Gastrocnemius medialis (tissue), 4 donors: ENCODE measurements at places on chromosomes 3 and 15. TPM values are rescaled to one million over a fixed set of nuclear protein-coding genes. Genes with fewer than 3 reads are reported as not detected.

DNA sequence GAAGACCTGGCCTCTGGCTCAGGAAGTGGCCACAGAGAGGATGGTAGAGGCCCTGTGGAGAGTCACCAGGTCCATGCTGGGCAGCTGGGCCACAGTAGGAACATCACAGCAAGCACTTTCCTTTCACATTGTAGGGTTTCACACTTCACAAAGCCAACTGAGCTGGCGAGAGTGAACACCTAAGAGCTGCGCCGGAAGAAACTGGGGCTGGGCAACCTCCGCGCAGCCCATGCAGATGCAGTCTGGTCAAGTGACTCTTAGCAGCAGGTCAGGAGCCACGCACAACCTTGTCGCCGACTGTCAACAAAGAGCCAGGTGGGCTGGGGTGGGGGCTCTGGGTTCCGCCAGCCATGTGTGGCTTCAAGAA is 15.3 kb upstream of the SHISA5 start:
- DNase-seq, result no peak
- no peak overlapping the region for H3K4me3 ChIP-seq
- no peak overlapping the region for H3K27ac ChIP-seq
- H3K27me3 ChIP-seq, result no peaks in the 10 kb centered on the region
- H3K4me1 ChIP-seq, result no peaks in the 10 kb centered on the region

GRCh38 chr3:177494216-177494615 is 296.9 kb upstream of the TBL1XR1 start:
- H3K27me3 ChIP-seq, result no peaks in the 10 kb centered on the region
- peaks cover 9% of the 10 kb centered on the region for H3K4me1 ChIP-seq
- no peak overlapping the region for H3K27ac ChIP-seq
- no peak for DNase-seq
- no peak overlapping the region for H3K4me3 ChIP-seq

DNA sequence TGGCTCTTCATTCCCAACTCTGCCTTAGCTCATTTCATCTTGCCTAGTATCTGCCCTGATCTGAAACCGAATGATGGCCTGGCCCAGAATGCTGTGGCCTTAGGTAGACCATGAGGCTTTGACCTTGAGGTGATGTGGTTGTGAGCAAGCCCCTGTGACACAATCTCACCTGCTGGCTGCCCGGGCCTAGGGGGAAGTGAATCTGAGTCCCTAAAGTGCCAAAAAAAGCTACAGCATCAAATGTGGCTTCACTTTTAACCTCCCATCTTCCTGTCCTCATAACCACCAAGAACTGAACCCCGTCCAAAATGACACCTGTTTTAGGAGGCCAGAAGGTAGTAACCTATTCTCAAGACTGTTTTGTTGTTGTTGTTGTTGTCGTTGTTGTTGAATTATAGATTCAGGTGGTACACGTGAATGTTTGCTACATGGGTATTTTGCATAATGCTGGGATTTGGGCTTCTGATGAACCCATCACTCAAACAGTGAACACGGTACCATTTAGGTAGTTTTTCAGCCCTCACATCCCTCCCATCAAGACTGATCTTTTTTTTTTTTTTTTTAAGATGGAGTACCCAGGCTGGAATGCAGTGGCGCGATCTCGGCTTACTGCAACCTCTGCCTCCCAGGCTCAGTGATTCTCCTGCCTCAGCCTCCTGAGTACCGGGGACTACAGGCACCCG is 54.6 kb downstream of the MCCC1 start:
- H3K27ac ChIP-seq, result no peak overlapping the region
- H3K4me1 ChIP-seq, result peaks cover 5% of the 10 kb centered on the region
- no peak for DNase-seq
- no peak overlapping the region for H3K4me3 ChIP-seq
- no peaks in the 10 kb centered on the region for H3K27me3 ChIP-seq

- no peak overlapping the region for H3K27ac ChIP-seq
- no peak overlapping the region for H3K4me3 ChIP-seq
- H3K27me3 ChIP-seq, result no peaks in the 10 kb centered on the region
Measured at GRCh38 chr3:171356251-171356650, 104.0 kb downstream of the TNIK start.

GRCh38 chr3:24272408-24272807 is 222.2 kb downstream of the THRB start:
- no peak overlapping the region for H3K4me3 ChIP-seq
- H3K4me1 ChIP-seq, result peaks cover 30% of the 10 kb centered on the region

DNA sequence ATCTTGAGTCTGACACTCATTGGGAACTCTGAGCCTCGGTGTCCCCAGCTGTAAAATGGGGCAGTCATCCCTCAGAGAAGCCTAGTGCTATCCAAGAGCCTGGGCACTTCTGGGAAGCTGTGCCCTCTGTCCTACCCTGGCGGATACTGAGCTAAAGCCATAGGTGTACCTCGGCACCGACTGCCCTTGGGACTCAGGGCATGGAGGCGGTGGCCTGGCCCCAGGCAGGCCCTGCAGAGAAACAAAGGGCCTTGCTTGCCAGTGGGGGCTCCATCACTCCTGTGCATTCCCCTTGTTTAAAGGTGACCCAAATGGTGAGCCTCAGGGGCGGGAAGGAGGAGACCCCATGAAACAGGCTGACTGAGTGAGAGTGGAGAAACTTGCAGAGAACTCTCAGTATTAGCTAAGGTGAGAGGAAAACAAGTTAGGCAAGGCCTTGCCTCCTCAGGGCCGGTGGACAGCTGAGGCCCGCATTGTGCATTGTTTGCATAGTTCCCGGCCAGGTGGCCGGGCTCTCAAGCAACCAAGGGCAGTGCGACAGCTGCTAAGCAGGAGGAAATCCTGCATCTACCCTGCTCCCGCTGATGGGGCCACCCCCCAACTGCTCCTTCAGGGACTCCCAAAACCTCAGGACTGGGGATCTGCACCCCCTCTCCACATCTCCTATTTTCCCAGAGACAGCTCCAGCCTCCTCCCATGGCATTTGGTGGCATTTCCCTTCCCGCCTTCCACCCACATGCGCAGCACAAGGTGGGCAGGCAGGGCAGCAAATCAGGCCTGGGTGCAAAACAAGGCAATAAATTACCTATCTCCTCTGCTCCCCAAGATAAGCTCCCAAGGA is 4.3 kb downstream of the PFKFB4 start:
- no peak overlapping the region for H3K27ac ChIP-seq
- H3K36me3 ChIP-seq, result no peaks in the 10 kb centered on the region
- no peak overlapping the region for H3K4me3 ChIP-seq
- no peak for DNase-seq

DNA sequence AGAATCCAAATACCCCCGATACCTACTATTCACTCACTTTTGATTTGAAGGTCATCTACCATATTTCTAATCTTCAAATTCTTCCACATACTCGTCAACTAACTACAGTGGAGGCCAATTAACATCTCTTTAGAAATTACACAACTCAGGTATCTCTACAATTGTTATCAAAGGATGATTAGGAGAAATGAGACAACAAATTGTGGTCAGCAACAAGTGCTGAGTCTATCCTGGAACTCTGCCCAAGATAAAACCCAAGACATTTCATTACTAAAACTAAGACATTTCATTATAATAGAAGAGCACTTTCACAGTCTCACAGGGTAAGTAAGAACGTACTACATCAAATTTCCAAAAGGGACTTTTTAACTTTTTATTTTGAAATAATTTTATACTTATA is 100.0 kb downstream of the TBC1D5 start:
- peaks cover 20% of the 10 kb centered on the region for H3K4me1 ChIP-seq
- no peaks in the 10 kb centered on the region for H3K36me3 ChIP-seq
- no peak overlapping the region for H3K27ac ChIP-seq
- no peak for DNase-seq

- no peaks in the 10 kb centered on the region for H3K4me1 ChIP-seq
- DNase-seq, result no peak
- no peak overlapping the region for H3K4me3 ChIP-seq
- no peaks in the 10 kb centered on the region for H3K27me3 ChIP-seq
Measured at GRCh38 chr3:185215873-185216606, 37.8 kb downstream of the EHHADH start.

- no peak overlapping the region for H3K4me3 ChIP-seq
- H3K4me1 ChIP-seq, result no peaks in the 10 kb centered on the region
- H3K27ac ChIP-seq, result no peak overlapping the region
Measured at GRCh38 chr3:184067573-184068055, 14.8 kb downstream of the HTR3C start.

- no peak overlapping the region for H3K4me3 ChIP-seq
- H3K4me1 ChIP-seq, result no peaks in the 10 kb centered on the region
- H3K27me3 ChIP-seq, result no peaks in the 10 kb centered on the region
- DNase-seq, result no peak
- H3K36me3 ChIP-seq, result no peaks in the 10 kb centered on the region
Measured at GRCh38 chr3:69409831-69410230, 23.9 kb upstream of the FRMD4B start.

MAP1A gene
- total RNA-seq, result 13.0 TPM

GCNT3 gene
- not detected for total RNA-seq

FRMD4B gene
- 3.6 TPM for total RNA-seq

LMAN1L gene
- total RNA-seq, result not detected
